ENCODE measurements at places on chromosomes 11 and 22.

GRCh38 chr11:114430290-114430689, 9.0 kb upstream of the REXO2 start:
- no peak for DNase-seq

GRCh38 chr22:27980424-27981148, 61.5 kb upstream of the PITPNB start:
- DNase-seq: no peak

DNA sequence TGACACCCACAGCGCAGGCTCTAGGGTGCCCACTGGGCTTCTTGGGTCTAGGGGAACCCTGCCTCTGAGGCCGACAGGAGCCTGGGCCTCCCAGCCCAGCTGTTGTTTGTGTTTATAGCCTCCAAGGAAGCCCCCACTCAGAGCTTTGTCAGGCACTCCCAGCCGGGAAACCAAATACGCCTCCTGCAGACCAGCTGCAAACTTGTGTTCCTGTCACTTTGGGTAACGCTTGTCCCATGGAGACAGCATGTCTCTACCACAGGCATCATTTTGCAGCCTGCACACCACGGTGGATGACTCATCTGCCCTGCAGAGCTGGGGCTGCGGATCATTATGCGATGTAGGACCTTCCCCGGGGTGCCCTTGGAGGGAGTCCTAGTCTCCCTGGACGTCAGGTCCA, 40.6 kb upstream of the CRYBB3 start:
- peak; percentile 7 for DNase-seq

DNA sequence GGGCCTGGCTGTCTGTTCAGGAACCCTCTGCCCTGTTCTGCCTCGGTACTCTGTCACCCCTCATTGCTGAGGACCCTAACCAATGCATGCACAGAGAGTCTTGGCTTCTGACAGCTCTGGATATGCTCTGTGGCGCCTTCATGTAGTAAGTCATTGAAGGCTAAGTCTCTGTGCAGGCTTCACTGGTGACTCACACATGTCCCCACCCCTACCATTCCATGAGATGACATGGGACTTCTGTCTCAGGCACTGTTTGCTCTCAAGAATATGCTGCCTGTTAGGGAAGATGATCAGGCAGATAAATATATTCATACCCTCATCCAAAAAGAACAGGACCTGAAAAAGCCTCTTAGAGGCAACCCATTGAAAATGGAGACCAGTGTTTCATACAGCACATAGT, 43.6 kb upstream of the HORMAD2 start:
- no peak for DNase-seq

DNA sequence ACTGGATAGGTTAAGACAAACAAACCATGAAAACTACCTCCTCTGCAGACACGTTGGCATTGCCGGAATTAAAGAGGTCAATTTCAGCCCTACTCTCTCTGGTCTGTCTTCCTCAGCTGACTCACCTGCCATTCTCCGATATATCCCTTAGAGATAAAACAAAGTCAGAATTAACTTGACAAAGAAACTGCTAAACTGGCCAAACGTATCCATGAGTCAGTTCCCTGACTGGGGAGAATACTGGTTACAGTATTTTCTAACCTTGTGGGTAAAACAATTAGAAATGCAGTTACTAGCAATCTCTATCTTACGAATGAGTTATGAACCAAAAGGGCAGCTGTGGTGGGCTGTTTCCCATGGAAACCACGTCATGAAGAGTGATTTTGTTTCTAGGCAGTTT, 96.2 kb downstream of the RDX start:
- no peak for DNase-seq

DNA sequence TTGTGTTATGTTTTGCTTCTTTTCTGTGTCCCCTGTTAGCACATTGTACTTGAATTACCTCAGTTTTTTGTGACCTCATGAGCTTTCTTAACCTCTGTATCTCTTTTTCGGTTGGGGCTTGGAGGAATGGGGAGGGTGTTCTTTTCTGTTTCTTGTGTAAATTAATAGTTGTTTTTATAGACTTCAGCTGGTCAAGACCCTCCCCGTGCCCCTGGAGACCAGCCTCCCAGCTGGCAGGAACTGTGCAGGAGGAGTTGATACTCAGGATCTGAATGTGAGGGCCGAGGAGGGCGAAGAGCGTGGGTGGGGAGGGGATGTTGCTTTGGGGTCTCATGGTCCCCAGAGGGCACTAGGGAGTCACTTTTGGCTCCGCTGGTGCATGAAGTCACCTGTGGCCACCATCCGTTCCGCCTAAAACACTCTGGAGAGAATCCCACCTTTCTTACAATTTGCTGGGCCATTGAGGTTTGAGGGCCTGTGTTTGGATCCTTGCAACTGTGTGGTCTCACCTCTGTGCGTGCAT, 44.3 kb upstream of the NNMT start:
- DNase-seq: no peak

DNA sequence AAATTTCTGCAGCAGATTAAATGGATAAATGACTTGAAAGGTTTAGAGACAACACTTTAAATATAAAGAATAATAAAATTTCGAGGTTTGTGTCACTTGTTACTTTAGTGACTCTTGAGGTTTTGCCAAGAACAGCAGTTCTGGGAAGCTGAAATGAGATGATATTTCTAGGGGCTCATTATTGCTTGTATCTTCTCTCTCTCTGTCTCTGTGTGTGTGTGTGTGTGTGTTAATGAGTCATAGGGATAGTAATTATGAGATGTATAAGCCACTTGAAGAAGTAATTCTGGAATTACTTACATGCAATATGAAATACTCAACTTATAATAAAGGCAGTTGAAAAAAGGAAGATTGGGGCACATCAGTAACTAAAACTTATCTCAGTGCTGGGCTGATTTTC, 9.6 kb upstream of the OR10G7 start:
- no peak for DNase-seq

DNA sequence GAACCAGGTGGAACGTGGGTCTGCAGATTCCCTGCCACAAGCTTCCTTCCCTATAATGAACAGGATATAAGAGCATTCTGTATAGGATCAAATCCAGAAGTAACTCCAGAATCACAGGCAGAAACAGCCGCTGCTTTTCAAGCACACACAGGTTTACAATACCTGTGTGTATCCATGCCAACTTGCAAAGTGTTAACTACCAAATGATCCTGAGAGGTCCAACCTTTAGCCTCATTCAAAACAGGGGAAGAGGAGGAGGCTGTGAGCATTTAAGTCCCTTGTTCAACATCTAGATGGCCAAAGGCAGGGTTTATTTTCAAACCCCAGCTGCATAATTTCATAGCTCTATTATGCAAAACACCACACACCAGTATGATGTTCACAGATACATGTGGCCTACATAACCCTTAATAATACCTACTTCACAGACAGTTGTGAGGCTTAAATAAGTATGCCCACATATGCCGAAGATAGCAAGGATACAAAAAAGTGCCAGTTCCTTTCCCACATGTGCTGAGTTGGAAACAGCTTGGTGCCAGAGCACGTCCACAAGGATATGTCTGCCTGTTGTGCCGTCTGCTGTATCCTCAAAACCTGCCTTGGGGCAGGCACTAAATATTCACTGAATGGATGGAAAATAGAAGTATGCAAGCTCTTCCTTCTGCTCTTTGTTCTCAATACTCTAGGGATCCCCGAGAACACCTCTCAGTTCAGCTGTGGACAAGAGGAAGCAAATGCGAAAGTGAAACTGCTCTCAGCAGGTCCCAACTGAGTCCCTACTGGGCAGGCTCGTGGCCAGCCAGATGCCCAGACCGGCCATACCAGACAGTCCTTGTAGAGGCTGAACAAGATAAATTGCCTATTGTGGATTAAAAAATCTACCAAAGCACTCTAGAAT, 66.8 kb downstream of the LARGE1 start:
- no peak for DNase-seq

GRCh38 chr11:131693756-131694155, 323.3 kb downstream of the NTM start:
- DNase-seq: no peak

DNA sequence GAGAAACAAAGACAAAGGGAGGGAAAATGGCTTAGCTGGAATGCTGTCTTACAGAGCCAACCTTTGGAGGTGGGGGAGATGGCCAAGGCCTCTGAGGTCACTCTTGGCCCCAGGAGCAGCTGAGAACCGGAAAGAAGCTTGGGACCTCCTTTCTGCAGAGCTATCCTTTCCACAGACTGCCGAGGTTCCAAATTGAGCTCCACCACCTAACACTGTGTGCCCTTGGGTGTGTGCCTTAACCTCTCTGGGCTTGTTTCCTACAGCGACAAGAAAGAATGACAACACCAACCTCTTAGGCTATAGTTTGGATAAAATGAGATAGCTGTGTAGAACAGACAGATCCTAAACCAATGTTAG, 23.2 kb downstream of the RTN4RL2 start:
- DNase-seq: no peak

GRCh38 chr22:17876306-17876831, 102.1 kb upstream of the BID start:
- DNase-seq: no peak

- no peak for DNase-seq
Observed at GRCh38 chr11:88448131-88448670, 110.7 kb upstream of the CTSC start.

DNA sequence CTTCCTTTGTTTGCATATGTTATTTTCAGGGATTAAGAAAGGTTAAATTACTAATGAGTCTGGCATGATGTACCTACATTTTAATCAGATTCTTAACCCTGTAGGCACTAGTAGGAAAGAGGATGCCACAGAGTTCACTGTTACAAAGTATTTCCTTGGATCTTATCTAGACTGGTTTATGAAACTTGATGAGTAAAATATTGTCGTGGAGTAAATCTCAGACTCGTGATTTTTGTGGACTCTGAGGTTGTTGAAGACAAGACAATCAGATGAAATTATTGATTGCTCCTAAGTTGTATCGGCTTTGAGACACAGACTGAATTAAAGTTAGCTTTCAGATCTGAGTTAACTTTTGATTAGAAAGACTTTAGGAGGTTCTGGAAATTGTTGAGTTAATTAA, 6.0 kb downstream of the KMT2A start:
- no peak for DNase-seq

DNA sequence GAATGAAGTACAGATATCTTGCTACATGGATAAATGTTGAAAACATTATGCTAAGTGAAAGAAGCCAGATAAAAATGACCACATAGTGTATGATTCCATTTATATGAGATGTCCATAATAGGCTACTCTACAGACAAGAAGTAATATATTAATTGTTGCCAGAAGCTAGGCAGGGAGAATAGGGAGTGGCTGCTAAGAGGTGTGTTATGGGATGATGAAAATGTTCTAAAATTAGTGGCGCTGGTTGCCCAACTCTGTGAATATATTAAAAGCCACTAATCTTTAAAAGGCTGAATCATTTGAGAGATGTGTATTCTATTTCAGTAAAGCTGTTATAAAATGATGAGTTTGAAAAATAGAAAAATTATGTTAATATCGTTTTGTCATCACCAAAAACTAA, 144.4 kb downstream of the NCAM1 start:
- no peak for DNase-seq

DNA sequence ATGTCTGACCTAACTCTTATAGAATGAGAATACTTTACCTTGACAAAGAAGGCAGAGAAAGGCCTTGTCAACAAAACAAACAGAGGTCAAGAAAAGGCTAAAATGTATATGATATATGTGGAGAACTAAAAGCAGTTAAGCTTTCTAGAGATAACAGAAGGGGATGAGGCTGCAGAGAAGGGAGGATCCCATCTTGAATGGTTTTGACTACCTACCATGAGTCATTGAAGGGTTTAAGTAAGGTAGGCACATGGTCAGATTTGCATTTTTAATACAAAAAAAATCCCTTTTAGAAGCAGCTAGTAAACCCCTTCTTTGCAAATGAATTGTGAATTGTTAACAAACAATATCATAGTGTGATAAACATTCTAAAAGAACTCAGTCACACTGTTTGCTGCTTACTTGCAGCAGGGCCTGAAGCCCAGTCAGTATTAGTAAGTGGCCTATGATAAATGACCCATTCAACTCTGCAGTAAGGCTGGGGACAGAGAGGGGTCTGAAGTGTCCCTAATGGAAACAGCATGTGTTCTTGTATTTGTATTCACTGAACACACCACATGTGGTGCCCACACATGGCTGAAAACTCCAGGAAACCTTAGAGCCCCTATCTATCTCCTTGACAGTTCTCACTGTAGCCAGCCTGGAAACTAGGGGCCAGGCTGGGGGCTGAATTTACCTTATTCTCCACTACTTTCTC, 328.8 kb upstream of the PITPNB start:
- DNase-seq: no peak

GRCh38 chr11:33633251-33634003, 67.2 kb downstream of the C11orf91 start:
- DNase-seq: no peak

GRCh38 chr11:128506999-128507611, 80.3 kb downstream of the ETS1 start:
- DNase-seq: no peak

DNA sequence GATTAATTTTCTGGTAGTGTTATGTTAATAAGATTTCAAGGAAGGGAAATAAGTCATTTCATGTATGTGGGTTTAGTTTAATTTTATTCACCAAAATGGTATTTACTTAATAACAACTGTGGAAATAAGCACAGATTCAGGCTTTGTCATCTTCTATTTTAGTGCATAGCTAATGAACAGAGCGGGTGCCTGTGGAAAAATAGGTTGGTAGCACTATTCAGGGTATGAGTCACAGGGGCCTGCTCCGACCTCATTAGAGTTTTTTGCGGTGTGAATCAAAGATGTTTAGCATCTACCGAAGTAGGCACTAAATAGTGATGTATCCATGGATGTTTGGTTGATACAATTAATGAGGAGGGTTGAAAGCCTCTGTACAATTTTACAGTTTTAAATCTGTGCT, 78.2 kb downstream of the FAT3 start:
- no peak for DNase-seq

- DNase-seq: no peak
Observed at GRCh38 chr11:17250561-17251350, 25.8 kb upstream of the NUCB2 start.

- DNase-seq: no peak
Observed at GRCh38 chr11:37468344-37468743, 870.3 kb upstream of the RAG2 start.

DNA sequence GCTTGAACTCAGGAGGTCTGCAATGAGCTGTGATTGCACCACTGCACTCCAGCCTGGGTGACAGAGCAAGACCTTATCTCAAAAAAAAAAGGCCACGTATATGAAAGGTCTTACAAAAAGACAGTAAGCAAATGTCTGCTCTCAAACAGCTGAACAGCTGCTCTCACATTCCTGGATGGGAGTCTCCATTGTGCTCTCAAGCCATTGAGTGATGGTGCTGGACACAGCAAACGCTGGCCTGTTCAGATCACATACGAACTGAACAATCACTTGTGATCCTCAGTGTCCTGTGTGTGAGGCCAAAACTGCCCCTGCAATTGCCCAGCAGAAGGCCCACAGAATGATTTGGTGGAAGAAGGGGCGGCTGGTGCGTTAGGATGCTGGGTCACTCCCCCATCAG, 34.4 kb upstream of the YWHAH start:
- DNase-seq: no peak

DNA sequence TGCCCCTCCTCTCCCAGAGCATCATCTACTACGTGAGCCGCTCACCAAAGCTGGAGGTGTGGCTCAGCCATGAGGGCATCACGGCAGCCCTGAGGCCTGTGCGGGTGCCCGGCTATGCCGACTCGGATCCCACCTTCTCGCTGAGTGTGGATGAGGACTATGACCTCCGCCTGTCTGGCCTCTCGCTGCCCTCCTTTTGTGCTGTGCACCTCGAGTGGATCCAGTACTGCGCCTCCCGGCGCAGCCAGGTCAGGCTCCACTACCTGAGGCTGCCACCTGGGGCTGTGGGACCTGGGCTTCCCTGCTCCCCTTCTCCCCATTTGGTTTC, 3.8 kb upstream of the SIPA1 start:
- DNase-seq: no peak

- DNase-seq: no peak
Observed at GRCh38 chr11:27464909-27465308, 7.7 kb downstream of the LGR4 start.
